NCI-H187 treated with DMSO at 0.1 percent for 48 hours (cell line): ENCODE measurements at places on chromosomes 4 and X.

DNA sequence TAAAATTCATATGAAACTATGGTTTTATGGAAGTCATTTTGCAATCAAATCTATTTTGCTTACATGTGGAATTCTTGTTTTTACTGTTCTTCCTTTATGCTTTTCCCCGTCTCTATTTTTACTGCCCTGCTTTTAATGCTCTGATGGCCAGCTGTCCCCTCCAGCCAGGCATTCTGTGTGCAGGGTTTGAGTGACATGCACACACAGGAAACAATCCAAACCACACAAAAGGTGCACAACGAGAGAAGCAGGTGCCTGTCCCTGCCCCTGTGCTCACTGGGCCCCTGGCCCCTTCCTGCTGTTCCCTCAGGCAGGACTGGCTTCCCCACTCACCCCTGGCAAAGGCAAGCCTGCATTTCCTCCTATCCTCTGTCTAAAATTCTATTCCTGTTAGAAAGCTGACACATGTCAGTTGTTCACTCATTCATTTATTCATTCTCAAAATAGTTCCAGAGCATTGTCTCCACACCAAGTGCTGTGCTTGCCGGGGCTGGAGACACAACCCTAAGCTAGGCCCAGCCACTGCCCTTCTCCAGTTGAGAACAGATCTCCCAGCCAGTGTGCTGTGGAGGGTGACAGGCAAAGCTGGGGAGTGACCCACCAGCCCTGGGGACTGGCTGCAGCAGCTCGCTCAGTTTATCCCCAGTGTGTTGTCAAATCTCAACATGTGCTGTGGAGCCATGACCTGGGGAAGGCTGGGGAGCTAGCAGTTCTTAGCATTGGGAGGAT lies 346.3 kb downstream of the FBXW7 start:
- no peak for DNase-seq

- no peak for DNase-seq
Observed at GRCh38 chr4:663438-664428, 10.3 kb downstream of the ATP5ME start.

- no peak for DNase-seq
Observed at GRCh38 chr4:155946486-155946885, 7.2 kb downstream of the CTSO start.

DNA sequence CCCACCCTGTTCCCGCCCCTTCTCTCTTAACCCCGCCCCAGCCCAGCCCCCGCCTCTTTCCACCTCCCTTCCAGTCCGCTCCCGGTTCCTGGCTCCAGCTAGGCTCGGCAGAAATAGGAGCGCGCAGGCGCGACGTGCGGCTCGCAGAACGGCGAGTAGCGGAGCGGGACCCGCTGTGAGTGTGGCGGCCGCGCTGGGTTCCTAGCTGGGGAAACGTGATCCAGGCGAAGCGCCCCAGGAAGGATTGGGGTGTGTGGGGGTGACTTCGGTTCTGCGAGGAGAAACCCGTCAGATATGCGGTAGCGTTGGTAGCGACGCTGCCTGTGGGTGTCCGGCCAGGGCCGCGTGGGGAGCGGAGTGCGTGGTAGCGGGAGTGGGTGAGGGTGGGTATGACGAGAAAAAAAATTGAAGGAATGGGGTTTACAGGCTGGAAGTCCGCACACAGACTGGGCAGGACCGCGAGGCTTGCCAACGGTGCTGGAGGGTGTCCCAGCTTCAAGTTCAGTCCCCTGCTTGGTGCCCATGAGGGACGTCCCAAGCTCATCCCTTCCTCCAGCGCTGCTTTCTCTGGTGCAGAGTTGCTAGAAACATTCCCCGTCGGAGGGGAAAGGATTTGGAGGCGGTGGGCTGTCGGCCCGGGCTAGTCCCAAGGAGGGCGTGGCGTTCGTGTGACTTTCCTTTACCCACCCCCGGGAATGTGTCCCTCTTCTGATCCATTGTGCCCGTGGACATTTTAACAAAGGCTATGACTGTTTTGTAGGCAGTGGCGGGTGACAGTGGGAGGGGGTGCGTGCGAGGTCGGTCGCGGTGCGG lies at the start of gene PRRG1:
Gene PRRG1 (plus strand): TSS at position 144 of the 813 bp plus-strand sequence. CDS start 56,886 bp downstream, outside the sequence.
- DNase-seq: no peak

- no peak for DNase-seq
Observed at GRCh38 chr4:82784681-82785610, 13.7 kb downstream of the SCD5 start.

- DNase-seq: no peak
Observed at GRCh38 chrX:119236623-119237561, 807 bp downstream of the PGRMC1 start.

GRCh38 chr4:164396439-164396838 lies 357.5 kb upstream of the SMIM31 start:
- no peak for DNase-seq

DNA sequence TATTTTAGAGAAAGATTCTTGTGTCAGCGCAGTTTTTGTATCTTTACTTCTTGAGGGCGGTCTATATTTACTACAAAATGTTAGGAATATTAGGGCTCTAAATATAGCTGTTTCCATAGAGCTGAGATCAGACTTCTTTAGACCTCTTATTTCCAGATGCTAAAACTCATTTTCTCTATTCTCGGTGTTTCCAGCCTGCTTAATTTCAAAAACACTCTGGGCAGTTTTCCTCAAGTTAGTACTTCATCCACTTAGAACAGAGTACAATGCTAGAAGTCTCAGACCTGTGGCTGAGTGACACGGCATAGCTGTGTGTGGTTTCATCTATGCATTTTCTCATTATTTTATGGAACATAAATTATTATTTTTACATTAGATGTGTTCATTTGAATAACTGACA lies 346.6 kb downstream of the PABPC4L start:
- no peak for DNase-seq

DNA sequence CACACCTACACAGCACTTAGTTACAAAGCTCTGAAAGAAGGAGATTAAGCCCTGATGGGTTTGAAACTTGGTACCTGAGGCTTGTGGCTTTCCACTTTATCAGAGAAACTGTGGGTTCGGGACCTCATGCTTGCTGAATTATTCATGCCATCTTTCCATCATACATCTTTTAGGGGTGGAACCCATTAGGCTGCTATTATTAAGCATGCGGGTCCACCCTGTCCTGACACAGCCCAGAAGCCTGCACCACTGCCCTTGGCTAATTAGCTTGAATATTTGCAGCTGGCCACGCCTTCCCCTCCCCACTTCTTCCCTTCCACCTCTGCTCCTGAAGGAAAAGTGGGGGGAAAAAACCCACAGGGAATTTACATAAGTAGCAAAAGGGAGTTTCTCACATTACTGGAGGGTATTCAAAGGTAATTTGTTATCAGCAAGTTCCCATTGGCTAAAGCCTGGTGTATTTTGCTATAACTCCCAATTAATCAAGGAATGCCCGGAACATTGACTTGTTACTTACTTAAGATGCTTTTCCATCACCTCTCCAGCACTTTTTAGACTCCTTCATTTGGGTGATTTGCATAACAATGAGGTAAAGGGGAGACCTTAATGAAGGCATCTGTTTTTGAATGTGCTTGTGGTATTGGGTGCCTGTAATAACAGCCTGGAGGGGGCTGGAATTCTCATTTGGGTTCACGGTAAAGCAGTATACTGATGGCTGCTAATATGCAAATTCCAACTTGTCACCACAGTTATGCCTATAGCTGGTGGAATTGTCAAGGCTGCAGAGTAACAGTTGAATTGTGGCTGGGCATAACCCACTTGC lies 231.7 kb upstream of the GATB start:
- no peak for DNase-seq

DNA sequence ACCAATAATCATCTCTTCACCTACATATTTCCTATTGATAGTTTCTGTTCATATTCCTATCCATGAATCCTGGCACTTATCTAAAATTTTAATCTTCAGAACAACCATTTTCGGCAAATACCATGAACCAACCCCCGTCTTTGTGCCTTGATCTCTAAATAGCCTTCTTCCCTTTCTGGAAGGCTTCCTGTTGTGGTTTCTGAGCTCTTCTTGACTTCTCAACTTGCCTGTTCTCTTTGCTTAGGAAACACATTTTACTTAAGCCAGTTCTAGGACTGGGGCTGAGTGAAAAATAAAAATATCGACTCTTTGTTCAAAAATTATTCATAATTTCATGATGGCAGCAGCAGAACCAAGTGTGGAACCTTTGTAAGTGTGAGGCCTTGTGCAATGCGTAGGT lies 882.4 kb downstream of the C4orf33 start:
- DNase-seq: no peak

GRCh38 chr4:174496631-174497432 lies 25.5 kb downstream of the HPGD start:
- DNase-seq: no peak

GRCh38 chr4:77040854-77041725 lies 34.7 kb downstream of the CCNI start:
- no peak for DNase-seq

DNA sequence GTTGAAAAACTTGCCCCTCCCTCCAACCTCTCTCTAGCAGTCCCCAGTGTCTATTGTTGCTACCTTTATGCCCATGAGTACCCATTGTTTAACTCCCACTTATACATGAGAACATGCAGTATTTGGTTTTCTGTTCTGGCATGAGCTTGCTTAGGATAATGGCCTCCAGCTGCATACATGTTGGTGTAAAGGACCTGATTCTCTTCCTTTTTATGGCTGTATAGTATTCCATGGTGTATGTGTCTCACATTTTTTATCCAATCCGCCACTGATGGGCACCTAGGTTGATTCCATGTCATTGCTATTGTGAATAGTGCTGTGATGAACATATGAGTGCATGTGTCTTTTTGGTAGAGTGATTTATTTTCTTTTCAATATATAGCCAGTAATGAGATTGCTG lies 50.0 kb upstream of the GPC4 start:
- no peak for DNase-seq

GRCh38 chr4:118353534-118354030 lies 779 bp upstream of the PRSS12 start:
- DNase-seq: no peak

GRCh38 chrX:72120837-72121236 lies 10.9 kb downstream of the RTL5 start:
- DNase-seq: no peak

DNA sequence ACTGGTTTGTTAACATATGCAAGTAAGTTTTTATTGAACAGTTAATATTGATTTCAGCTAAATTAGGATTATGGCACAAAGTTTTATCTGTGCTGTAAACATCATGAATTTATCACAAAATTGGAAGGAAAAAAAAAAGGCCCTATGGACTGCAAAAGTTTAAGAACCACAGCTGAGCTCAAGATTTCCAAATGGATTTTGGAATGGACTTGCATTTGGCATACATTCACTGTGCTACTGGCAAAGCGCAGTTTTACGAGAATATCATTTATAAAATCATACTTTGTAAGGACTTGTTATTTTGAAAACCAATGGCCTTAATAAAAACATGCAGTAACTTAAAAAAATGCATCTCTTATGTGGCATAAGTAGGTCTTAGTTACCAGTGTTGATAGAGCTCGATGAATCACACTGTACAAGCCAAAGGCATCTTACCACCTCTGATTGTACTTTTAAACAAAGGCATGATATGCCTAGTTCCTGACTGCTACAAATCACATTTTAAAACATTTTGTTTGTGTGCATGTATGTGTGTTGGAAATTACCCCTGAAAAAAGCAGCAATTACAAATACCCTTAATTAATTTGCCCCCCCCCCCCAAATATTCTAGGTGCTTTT lies 58.6 kb downstream of the TAB3 start:
- no peak for DNase-seq

DNA sequence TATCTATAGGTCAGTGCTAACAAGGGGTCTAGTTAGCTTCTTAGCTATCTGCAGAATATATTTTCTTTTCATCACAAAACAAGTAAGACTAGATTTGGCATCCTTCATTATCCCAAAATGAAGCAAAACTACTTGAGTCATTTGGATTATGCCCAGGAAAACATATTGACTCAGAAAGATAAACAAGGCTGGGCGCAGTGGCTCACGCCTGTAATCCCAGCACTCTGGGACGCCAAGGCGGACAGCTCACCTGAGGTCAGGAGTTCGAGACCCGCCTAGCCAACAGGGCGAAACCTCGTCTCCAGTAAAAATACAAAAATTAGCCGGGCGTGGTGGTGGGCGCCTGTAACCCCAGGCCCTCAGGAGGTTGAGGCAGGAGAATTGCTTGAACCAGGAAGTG lies 18.0 kb upstream of the MND1 start:
- no peak for DNase-seq

GRCh38 chrX:26778320-26778888 lies 562.4 kb downstream of the MAGEB5 start:
- no peak for DNase-seq
